ENCODE measurements at places on chromosomes 7 and 10. TPM values are rescaled to one million over a fixed set of nuclear protein-coding genes. Genes with fewer than 3 reads are reported as not detected.

The ABLIM1 gene
- polyA plus RNA-seq, result 46.8 TPM

The ZPBP gene
- not detected for polyA plus RNA-seq

The LRMDA gene
- 4.2 TPM for polyA plus RNA-seq

The AKR1D1 gene
- not detected for polyA plus RNA-seq

The RALA gene
- polyA plus RNA-seq, result 42.2 TPM

The CTAGE6 gene
- polyA plus RNA-seq, result 0.46 TPM

The TBC1D12 gene
- polyA plus RNA-seq, result 10.8 TPM

The DUS4L gene
- 4.3 TPM for polyA plus RNA-seq

The ACTL6B gene
- 0.58 TPM for polyA plus RNA-seq

The KCNH2 gene
- 0.46 TPM for polyA plus RNA-seq

The DKK1 gene
- polyA plus RNA-seq, result 0.73 TPM

The ELMO1 gene
- 2.4 TPM for polyA plus RNA-seq

The SUN3 gene
- polyA plus RNA-seq, result 0.16 TPM

The SRPK2 gene
- polyA plus RNA-seq, result 15.0 TPM

The GPR85 gene
- 0.46 TPM for polyA plus RNA-seq

The KCND2 gene
- not detected for polyA plus RNA-seq

The RBP3 gene
- polyA plus RNA-seq, result not detected

The DEPP1 gene
- 58.3 TPM for polyA plus RNA-seq

The ZNF853 gene
- 2.3 TPM for polyA plus RNA-seq

The GNAI1 gene
- polyA plus RNA-seq, result 15.0 TPM

The SLC13A1 gene
- polyA plus RNA-seq, result 0.06 TPM

The PAPSS2 gene
- polyA plus RNA-seq, result 88.9 TPM

The TMEM236 gene
- polyA plus RNA-seq, result 2.4 TPM

The OPN4 gene
- polyA plus RNA-seq, result 0.04 TPM

The SUGCT gene
- 6.3 TPM for polyA plus RNA-seq

The SEMA3A gene
- polyA plus RNA-seq, result 3.6 TPM

The GDF10 gene
- polyA plus RNA-seq, result 0.67 TPM

The C10orf143 gene
- polyA plus RNA-seq, result 9.6 TPM

The VWC2 gene
- polyA plus RNA-seq, result under 0.01 TPM

The BCAP29 gene
- polyA plus RNA-seq, result 38.2 TPM

The NEBL gene
- 4.8 TPM for polyA plus RNA-seq

The JCAD gene
- polyA plus RNA-seq, result 0.46 TPM

The DPP6 gene
- 1.2 TPM for polyA plus RNA-seq

The ENKUR gene
- 0.60 TPM for polyA plus RNA-seq

The PRSS37 gene
- not detected for polyA plus RNA-seq

The PBLD gene
- polyA plus RNA-seq, result 83.7 TPM

The GPR15LG gene
- 293 TPM for polyA plus RNA-seq

The SLC26A3 gene
- 751 TPM for polyA plus RNA-seq

The VAX1 gene
- polyA plus RNA-seq, result not detected

The EPHB4 gene
- polyA plus RNA-seq, result 10.2 TPM

The SCART1 gene
- not detected for polyA plus RNA-seq

The MYO3A gene
- not detected for polyA plus RNA-seq

The STAG3 gene
- polyA plus RNA-seq, result 3.6 TPM

The ACHE gene
- 20.6 TPM for polyA plus RNA-seq

The PNLIPRP3 gene
- polyA plus RNA-seq, result not detected

Measured in sigmoid colon (tissue), 7 donors.